ENCODE measurements at places on chromosomes 12 and 14.

- no peak for DNase-seq
Observed at GRCh38 chr12:112685321-112685720, 106.2 kb upstream of the RPH3A start.

DNA sequence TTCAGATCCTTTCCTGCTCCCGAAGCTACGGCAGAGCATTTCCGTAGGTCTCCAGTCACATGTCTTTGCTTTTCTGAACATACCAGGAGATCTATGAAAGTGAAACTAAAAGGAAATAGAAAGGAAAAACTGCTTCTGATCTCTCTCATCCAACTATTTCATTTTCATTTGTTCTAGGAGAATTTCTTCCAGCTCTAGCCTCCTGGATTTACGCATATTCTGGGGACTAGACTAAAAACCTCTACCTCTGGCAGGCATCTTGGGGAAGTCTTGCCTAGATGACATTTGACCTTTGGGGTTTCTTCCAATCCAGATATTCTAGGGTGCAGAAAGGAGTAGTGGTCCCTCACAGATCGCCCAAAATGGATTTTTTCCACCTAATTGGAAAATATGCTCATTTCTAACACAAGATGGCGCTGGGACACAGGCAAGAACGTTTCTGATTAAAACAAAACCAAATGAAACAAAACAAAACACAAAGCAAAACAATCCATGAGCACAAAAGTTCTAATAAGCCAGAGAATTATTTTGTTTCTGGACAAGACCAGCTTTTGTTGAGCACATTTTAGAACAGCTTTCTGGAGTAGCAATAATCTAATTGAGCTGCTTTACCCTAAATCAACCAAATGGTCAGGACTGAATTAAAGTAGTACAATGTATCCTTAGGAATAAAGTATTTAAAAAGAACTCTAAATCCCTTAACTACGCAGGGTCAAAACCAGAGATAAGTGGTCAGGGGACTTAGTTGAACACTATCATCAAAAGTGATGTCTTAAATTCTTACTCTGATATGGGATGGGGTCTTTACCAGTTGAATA lies 12.3 kb upstream of the PARP11 start:
- DNase-seq, result peak; percentile 78

- no peak for DNase-seq
Observed at GRCh38 chr12:24947541-24948419, 1.1 kb downstream of the BCAT1 start.

- no peak for DNase-seq
Observed at GRCh38 chr14:58703161-58703506, 65.4 kb downstream of the DACT1 start.

- no peak for DNase-seq
Observed at GRCh38 chr12:110111476-110112334, 12.5 kb upstream of the IFT81 start.

DNA sequence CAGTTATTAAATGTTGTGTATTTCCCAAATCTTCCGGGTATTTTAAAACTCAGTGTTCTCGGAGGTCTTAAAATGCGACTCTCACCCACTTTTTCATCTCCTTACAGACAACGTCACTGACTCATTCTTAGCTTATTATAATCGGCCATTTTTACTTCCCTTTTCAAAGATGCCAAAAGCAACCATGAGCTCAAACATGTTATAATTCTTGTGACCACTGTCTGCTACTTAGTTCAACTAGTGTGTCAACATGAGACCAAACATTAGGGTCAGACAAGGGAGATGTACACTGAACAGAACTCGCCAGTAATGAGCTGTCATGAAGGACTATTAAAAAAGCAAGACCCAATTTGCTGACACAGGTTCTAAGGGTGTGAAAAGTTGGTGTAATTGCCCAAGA lies 4.2 kb upstream of the GRIP1 start:
- DNase-seq, result no peak

DNA sequence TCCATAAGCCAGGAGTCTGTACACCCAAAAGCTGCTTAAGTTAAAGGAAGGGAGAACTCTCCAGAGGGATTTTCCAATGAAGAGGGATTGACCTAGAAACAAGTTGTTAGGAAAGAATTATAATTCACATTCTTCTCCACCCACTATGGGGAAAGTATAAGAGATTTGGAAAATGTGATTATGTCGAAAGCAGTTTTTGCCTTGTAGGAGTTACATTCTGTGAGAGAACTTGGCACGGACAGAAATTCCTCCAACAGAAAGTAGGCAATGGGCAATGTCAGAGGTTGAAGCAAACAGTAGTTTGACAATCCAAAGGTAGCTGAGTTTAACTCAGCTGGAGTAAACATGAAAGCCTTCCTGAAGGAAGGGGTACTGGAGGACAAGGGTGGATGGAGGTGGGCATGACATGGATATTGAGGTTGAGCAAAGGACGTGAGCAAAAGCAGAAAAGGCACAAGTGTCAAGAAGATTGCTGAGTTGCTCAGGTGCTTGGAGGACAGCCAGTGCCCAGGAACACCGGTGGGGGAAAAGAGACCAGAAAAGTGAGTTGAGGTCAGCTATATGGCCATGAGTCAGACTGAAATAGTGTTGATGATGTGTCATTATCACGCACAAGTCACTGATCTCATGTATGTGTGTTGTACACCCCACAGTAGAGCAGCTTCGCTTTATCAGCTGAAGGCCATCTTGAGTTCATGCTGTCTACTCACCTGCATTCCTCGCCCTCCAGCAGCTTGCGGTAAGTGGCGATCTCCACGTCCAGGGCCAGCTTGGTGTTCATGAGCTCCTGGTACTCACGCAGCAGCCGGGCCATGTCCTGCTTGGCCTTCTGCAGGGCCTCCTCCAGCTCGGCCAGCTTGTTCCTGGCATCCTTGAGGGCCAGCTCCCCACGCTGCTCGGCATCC lies 4.0 kb downstream of the KRT5 start:
- DNase-seq, result no peak

- no peak for DNase-seq
Observed at GRCh38 chr12:80033448-80033847, 65.9 kb upstream of the OTOGL start.
